ENCODE measurements at places on chromosomes 7 and 10.

DNA sequence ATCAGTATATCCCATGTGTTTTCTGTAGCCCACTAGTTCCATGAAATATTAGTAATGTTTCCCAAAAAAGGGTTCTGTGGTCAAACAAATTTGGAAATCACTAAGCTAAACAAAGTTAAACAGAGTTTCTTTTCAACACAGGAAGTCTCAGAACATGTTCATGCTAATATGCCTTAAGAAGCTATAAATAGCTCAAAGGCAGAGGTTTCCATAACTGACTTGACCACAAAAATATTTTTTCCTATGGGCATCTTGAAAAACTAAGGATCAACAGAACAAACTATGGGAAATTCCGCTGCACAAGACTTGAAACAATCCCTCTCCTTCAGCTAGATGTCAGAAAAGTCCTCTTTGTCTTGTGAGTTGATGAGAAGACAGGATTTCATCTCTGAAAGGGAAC, 59.7 kb downstream of the SEM1 start:
- no peak for DNase-seq

GRCh38 chr10:27717224-27717623, 28.4 kb downstream of the MKX start:
- no peak for DNase-seq

DNA sequence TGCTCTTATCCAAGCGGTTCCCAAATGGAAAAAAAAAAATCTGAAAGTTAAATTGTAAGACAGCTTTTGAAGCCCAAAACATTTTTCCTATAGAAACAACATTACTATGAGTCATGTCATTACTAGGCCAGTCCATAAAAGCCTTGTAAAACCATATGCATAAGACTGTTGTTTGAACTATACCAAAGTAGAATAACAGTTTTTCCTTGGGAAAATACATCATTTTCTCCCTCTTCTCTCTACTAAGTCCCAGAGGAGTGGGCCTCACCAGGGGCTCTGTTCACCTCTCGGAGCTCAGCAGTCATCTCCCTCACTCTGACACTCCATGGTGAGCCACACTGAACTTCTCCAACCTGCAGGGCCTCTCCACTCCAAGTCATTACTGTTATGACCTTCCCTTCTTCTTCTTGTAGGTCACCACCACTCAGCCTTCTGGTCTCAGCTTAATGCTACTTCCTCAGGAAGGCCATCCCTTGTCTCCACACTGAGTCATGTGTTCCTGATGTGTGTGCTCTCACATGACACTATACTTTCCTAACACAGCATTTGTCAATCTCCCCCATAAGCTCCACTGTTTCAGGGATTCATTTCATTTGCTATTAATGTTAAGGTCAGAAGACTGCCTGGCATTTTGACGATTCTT, 32.5 kb downstream of the ZNF438 start:
- DNase-seq: no peak

DNA sequence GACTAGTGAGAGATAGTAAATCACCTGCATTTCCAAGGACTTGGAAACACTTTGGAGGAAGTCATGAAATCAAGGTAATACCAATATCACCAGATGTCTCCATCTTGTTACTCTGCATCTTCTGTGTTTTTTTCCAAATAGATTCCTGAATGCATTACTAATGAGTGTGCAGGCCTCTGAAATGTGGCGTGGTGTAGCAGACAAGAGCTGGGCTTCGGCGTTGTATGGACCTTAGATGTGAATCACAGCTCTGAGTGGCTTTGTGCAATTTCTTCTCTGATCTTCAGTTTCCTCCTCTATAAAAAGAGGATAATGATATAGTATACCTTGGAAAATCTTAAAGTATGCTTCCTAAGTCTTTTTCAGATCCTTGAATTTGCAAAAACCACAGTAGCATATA, 9.6 kb upstream of the MYPN start:
- no peak for DNase-seq

DNA sequence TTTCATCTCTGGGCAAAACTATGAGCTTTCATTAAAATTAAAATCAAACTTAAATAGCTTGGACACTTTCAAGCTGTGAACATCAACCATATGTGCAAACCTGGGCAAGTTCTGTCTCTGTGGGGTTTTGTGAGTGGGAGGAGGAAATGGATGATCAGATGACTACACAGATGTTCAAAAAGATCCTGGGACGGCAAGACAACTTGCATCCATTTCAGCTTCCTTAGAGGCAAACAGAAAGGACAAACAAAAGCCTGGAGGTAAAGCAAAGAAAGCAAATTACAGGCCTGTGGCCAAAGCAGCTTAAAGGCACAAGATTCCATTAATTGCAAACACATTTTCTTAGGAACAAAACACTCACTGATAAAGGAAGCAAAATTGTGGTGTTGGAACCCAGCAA, 222.2 kb downstream of the NEBL start:
- no peak for DNase-seq

- no peak for DNase-seq
Measured at GRCh38 chr7:157684909-157685429, 348.2 kb downstream of the DNAJB6 start.

GRCh38 chr7:26574476-26574875, 282.8 kb downstream of the SNX10 start:
- DNase-seq: no peak

DNA sequence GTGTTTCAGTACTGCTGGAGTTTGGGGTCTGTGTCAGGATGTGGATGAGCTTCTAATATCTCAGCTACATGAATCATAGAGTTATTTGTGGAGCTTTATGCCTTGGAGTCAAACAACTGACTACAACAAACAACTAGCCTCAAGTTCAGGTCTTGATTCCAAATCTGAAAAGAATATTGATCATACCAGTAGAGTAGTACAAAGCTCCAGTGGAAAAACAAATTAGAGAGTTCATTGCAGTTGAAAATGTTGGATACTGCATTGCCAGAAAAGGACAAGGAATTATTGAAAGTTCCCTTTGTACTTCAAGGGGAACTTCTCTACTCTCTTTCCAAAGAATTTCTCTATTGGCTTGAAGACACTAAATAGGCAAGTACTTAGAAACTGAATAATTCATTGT, 117.6 kb upstream of the CTTNBP2 start:
- DNase-seq: no peak

GRCh38 chr7:137948083-137948844, 53.6 kb downstream of the CREB3L2 start:
- DNase-seq: no peak

GRCh38 chr7:2242541-2243429, 759 bp downstream of the NUDT1 start:
- no peak for DNase-seq

GRCh38 chr10:101287997-101288635, 58.9 kb upstream of the LBX1 start:
- DNase-seq: no peak

DNA sequence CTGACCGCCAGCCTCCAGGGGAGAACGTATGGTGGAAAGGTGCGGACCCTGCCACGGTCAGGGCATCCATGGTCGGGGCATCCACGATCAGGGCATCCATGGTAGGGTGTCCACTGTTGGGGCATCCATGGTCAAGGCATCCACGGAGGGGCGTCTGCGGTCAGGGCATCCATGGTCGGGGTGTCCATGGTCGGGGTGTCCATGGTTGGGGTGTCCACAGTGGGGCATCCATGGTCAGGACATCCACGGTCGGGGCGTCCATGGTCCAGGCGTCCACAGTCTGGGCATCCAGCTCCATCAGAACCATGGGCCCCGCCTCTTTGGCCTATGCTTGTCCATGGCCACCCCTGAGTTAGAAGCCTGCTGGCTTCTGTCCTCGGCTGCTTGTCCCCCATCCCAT, 148.1 kb downstream of the ADARB2 start:
- DNase-seq: no peak

- no peak for DNase-seq
Measured at GRCh38 chr7:40219917-40220316, 85.1 kb downstream of the SUGCT start.

GRCh38 chr10:95325863-95326262, 35.1 kb upstream of the PDLIM1 start:
- no peak for DNase-seq

GRCh38 chr10:124176349-124177179, 83.2 kb upstream of the CHST15 start:
- DNase-seq: no peak

DNA sequence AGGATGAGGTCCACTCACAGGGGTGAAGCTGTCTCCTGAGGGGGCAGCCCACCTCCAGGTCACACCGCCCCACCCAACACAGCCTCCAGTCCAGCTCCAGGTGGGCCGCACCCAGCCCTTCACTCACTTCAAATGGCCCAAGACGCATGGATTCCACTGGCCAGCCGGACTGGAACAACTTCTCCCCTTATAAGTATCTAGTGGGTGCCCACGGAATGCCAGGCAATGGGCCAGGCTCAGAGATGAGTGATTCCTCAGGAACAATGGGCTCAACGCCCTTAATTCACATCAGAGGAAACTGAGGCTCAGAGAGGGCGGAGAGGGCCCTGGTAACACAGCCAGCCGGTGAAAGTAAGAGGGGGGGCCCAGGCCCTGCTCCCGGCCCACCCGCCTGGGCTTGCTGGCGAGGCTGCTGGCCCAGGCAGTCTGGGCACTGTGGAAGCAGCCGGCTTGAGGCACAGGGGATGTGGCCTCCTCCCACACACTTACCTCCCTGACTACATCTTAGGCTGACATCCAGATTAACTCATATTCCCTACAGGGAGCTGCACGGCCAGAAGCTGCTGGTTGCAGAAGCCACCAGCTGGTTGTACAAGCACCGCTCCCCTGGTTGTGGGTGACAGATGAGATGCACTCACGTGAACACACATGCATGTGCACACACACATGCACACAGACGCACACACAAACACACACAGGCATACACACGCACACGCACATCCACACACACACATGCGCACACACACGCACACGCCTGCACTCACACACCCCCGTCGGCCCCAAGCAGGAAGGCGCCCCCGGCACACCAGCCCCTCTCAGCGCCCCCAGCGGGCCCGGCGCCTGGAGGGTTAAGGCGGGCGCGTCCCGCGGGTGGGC, 1.0 kb upstream of the FAM20C start:
- DNase-seq: no peak

- DNase-seq: no peak
Measured at GRCh38 chr10:3105166-3105565, 37.8 kb downstream of the PFKP start.

- no peak for DNase-seq
Measured at GRCh38 chr10:115355162-115355760, 262.1 kb downstream of the ATRNL1 start.

DNA sequence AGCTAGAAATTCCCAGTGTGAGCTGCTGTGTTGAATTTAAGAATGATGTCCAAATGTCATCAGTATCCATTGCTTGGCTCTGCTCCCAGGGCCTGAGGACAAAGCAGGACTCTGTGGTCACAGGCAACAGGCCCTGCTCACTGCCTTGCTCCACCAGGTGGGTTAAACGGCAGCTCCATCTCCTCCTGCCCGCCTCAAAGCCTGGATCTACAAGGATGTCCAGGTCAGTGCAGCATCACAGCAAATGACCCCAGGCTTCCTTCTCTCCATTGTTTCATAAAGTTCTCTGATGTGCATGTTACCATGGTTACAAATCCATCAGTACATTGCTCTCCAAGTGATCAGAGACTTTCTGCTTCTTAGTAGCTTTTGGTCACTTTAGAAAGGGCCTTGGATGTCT, 322.0 kb upstream of the ZNF32 start:
- no peak for DNase-seq

DNA sequence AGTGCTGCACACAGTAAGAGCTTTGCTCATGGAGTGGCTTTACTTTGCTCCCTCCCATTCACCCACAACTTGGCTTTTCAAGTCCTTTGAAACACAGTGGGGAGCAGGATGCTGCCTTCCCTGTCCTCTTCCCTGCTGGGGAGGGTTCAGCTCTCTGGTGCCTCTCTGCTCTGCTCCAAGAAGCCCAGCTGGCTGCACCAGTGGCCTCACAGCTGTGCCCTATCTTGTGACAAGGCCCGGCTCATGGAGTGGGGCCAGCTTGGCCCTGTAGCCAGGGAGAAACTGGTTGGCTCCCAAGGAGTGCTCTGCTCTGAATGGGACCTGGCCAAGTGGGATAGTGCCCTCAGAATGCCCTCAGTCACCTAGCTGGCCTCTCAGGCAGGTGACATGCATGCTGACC, 212.3 kb upstream of the ZMIZ1 start:
- no peak for DNase-seq

DNA sequence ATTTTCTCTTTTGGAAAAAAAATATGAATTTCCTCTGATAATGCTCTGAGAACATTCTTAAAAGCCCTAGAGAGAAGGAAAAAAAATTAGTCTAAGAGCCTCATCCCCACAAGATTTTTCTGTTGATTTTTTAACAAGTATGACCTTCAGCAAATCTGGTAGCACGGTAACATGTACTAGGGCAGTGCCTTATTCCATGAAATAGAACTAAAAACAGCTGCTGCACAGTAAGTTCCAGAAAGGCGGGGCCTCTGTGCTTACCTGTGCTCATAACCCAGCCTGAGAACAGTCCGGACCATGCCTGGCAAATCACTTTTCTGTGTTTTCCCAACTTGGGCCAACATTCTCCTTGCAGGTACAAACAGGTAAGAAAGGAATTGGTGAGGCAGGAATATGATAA, 519.1 kb upstream of the AKR1E2 start:
- no peak for DNase-seq

- DNase-seq: no peak
Measured at GRCh38 chr10:110009736-110010475, 2.1 kb downstream of the ADD3 start.

- DNase-seq: no peak
Measured at GRCh38 chr10:69892406-69892805, 90.7 kb downstream of the COL13A1 start.
